ENCODE measurements at places on chromosomes 5 and 9.

DNA sequence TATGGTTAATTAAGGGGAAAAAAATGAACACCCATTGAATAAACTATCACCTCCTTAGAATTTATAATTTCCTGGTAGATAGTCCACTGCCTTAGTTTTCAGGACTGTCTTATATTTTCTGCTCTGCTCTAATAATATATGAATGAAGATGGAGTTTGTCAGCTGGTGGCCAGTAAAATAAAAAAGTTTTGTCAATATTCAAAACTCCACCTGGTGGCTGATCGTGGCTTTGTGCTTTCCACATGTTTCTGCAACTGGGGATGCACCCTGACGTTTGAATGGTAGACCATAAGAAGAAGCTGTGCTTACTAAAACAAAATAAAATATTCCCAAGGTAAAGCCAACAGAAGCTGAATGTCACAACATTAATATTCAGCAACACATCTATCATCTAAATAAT is 286.6 kb upstream of the IZUMO3 start:
- no peak for DNase-seq

DNA sequence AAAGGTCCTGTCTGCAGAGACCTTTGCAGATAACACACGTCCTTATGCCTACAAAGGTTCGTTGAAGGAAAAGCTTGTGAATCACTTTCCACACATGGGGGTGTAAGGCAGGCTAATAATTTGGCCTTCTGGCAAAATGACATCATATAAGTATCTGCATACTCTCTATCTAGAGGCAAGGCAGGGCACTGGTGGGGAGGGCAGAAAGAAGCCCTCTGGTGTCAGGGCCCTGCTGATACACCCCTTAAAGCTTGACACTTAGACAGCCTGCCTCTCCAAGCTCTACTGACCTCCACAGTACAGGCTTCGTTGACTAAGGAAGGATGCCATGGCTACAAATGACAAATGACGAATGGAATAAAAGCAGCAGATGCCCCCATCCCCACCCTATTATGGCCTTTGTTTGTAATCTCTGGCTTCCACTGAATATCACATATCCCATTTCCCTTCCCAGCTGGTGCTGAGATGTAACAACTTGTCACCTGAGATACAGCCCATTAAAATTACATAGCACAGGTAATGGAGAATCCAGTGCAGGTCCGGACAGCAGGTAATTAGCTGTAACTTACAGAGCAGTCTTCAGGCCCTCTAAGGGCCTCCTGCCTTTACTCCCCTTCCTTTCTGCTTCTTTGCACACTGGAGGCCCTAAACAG is 76.9 kb upstream of the IFNK start:
- DNase-seq, result no peak

DNA sequence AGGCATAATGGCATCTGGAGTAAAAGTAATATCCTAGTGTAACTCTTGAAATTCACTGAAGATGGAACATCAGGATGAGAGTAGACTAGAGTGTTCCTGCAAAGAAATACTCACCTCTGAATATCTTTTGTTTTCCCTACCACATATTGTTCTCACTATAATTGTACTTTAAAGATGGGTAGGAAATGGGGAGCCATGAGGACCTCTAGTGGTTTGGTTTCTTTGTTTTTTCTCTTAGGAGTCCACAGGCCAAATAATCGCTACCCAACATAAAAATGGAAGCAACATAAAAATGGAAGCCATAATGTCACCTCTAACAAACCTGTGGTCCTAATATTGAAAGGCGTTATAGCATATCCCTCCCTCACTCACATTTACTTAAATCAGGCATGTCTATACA is 2375.8 kb downstream of the MAT2B start:
- no peak for DNase-seq

GRCh38 chr5:79864364-79864763 is 126.7 kb downstream of the MTX3 start:
- DNase-seq, result no peak

GRCh38 chr5:73637565-73637964 is 11.6 kb downstream of the ARHGEF28 start:
- DNase-seq, result no peak

DNA sequence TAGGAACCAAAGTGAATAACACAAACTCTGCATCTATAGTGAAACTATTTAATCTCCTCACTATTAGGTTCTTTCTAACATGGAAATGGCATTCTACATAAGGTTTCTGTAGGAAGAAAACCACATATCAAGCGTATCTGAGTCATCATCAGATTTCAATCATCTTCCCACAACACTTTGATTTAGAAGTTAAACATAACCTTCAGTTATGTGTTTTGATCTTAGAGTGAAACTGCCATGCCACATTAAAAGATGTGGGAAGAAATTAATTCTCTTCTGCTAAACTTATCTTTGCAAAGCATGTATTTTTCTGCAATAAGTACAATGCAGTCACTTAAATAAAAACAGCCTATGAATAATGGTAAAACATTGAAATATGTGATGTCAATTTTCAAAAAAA is 55.0 kb downstream of the MEF2C start:
- no peak for DNase-seq

DNA sequence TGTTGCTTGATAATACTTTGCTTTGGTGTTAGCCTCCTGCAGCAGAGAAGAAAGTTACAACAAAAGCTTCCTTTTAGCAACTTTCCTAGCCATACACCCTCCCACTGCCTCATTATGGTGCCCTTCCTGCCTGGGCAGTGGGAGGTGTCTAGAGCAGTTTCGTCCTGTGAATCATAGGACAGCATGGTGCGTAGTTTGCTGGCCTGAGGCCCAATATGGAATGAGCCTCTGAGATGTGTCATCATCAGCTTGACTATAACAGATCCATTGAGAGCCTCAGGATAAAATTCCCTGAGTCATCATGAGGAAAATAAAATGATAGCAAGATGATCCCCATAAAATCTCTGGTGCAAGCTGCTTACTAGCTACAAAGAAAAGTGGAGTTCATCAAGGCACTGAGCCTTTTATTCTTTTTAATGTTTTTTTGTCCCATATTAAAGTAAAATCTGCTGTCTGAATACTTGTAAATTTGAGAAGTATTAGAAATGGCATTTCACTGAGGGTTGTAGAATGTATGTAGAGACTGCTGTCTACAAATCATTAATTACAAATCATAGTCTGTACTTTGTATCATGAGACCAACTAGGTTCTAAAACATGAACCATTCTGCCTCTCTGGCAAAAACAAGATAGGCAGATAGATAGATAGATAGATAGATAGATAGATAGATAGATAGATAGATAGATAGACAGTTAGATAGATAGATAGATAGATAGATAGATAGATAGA is 303.0 kb upstream of the PDE4D start:
- peak; percentile 90 for DNase-seq

DNA sequence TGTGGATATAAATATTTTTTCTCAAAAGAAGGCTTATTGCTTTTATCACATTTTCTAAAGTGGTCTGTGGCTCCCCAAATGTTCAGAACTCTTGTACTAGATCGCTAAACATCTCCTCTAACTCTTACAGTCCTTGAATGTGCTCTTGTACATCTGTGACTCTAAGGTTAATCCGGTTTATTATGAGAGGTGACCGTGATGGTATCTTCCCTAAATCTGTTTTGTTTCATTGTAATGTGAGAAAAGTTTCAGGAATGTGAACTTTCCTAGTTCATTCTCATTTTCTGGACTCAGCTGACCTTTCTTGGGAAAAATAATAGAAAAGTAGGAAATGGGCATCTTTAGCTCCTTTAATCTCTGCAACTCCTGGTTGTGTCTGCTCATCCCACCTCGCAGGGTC is 94.5 kb upstream of the CD180 start:
- no peak for DNase-seq

DNA sequence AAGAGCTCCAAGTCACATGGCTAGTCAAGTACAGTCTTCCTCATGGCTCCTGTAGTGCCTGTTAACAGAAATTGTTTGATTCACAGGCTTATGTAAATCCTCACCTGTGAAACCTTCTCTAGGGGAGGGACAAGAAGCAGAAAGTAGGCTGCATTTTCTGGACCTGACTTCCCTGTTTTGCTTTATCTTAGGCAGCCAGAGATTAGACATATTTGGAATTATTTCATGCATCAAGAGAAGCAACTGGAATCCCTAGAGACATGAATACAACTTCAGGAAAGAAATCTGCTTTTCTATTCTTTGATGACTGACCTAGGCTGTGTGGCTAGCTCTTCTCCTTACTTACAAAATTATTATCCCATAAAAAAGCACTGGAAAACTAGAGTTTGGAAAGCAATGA is 52.3 kb downstream of the CAST start:
- DNase-seq, result no peak

GRCh38 chr9:134993996-134994720 is 76.4 kb upstream of the FCN1 start:
- no peak for DNase-seq

DNA sequence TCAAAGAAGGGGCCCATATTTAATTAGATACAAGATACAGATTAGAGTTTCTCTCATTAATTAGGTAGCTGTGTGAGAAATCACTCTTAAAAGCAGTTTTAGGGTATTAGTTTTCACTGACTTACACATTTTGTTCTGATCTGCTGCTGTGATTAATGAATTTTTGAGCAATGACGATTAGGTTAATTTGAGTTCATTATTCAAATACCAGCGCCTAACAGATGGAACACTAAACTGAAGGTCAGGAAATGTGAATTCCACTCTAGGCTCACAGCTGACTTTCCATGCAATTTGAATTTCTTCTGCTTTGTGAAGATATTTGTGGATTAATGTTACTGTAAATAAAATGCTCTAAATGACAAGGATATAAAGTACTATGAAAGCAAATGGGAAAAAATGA is 380.6 kb downstream of the ADGRV1 start:
- no peak for DNase-seq

GRCh38 chr9:109880276-109881169 is 100.5 kb downstream of the PALM2AKAP2 start:
- DNase-seq, result no peak

- DNase-seq, result no peak
These were observed 215.6 kb downstream of the KCTD16 start for GRCh38 chr5:144386315-144386714.

- no peak for DNase-seq
These were observed 131.5 kb upstream of the SV2C start for GRCh38 chr5:75951716-75952115.

GRCh38 chr5:6574537-6575245 is 58.2 kb downstream of the NSUN2 start:
- DNase-seq, result no peak

GRCh38 chr5:35223787-35224395 is 6.4 kb downstream of the PRLR start:
- no peak for DNase-seq

DNA sequence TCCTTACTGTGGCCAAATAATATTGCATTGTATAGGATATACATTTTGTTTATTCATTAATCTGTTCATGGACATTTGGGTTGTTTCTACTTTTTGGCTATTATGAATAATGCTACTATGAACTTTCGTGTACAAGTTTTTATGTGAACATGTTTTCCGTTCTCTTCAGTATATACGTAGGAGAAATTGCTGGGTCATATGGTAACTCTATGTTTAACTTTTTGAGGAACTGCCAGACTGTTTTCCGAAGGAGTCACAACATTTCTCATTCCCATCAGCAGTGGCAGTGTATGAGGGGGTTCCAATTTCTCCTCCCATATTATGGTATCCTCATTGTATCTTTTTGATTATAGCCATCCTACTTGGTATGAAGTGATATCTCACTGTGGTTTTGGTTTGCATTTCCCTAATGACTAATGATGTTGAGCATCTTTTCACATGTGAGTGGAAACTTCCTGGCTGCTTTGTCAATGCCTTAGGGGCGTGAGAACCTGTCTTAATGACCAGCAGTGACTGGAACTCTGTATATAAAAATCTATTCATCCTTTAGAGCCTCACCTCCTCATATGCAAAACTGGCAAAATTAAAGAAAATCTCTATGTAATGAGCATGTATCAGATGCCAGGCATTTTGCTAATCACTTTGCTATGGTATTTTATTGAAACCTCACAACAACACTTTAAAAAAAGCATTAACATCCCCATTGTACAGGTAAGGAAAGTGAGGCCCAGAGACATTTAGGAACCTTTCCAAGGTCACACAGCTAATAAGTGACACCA is 47.8 kb upstream of the TGFBR1 start:
- no peak for DNase-seq

DNA sequence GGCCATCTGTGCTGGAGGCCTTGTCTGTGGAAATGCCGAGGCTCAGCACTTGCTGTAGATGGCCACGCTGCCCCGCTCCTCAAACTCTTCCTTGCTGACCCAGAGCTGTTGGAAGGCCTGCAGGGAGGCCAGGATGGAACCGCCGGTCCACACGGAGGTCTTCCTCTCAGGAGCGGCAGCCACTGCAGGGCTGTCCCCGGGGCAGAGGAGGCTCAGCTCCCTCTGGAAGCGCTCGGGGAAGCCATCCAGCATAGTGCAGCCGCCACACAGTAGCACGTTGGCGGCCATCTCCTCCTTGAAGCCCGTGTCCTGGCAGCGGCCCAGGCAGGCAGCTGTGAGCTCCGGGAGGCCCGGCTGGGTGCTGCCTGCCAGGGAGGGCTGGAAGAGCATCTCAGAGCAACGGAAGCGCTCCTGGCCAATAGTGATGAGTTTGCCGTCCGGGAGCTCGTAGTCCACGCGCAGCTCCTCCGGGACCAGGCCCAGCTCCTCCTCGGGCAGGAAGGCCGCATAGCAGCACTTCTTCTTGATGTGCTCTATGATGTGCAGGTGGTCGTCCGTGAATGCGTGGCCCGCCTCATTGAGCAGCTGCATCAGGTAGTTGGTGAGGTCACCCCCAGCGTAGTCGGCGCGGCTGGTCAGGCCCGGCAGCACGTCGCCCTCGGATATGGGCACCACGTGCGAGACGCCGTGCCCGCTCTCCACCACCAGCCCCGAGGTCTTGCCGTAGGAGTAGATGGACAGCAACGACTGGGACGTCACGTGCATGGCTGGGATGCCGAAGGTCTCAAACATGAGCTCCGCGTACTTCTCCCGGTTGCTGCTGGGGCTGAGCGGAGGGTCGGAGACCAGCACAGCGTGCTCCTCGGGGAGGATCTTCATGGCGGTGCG is 901 bp downstream of the ACTL7B start:
- DNase-seq, result no peak

GRCh38 chr5:141330299-141331080 is at the start of gene PCDHGA1:
PCDHGA1 (plus strand) TSS chr5:141330514.
- DNase-seq, result no peak

- no peak for DNase-seq
These were observed 443.1 kb upstream of the ZNF462 start for GRCh38 chr9:106419829-106420228.

GRCh38 chr9:70978085-70978484 is 143.3 kb downstream of the TRPM3 start:
- no peak for DNase-seq

GRCh38 chr5:2196416-2196815 is 313.7 kb upstream of the IRX4 start:
- DNase-seq, result no peak

- no peak for DNase-seq
These were observed 34.4 kb downstream of the KIF2A start for GRCh38 chr5:62340392-62340791.

- no peak for DNase-seq
These were observed 1108.3 kb upstream of the DMAC1 start for GRCh38 chr9:8907868-8908267.

GRCh38 chr5:26669523-26669922 is 368.9 kb downstream of the CDH9 start:
- no peak for DNase-seq

- no peak for DNase-seq
These were observed 26.6 kb downstream of the ERAP2 start for GRCh38 chr5:96902876-96903275.

Data from RWPE2 (cell line).